ENCODE measurements at places on chromosomes 16 and 17. TPM values are rescaled to one million over a fixed set of nuclear protein-coding genes. Genes with fewer than 3 reads are reported as not detected.

Gene NAGLU
- 35.4 TPM for total RNA-seq

Gene KRT36
- not detected for total RNA-seq

Gene CCDC144A
- total RNA-seq = 4.1 TPM

DNA sequence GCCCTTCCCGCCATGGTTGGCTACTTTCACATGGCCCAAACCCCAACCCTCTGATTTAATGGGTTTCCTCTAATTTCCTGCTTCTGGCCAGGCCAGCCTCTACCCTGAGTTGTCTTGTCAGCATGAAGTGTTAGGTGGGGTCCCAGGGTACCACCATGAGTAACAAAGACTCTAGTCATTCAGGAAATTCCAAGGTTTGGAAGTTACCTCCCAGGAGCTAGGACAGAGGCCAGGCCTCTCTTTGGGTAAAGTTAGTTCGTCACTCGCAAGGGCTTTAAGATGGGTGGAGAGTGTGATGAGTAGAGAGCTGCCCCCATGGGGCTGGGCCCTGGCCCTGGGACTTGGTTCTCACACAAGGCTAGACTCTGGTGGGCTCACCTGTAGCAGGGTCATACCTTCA is 54.6 kb downstream of the PLD6 start:
- H3K36me3 ChIP-seq = no peaks in the 10 kb centered on the region
- H3K27ac ChIP-seq = peak overlapping the region; percentile 62
- no peak for DNase-seq

DNA sequence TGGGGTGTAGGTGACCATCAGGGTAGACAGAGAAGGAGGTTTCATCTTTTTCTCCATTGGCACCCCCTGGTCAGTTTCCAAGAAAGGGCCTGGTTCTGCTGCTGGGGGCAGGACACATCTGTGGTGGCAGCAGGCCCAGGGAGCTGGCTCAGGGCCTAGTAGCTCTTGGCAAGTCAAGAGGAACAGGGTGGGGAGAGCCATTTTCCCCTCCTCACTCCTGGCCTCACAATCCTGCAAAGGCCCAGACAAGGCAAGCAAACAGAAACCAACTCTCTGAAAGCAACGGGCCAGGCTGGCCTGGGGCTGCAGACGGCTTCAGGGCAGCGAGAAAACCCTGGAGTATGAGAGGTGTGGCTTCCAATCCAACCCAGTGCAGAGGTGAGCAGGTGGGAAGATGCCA is 192.9 kb upstream of the DYNLRB2 start:
- H3K27me3 ChIP-seq = no peaks in the 10 kb centered on the region
- H3K27ac ChIP-seq = no peak overlapping the region
- DNase-seq = no peak
- no peaks in the 10 kb centered on the region for H3K36me3 ChIP-seq
- H3K4me1 ChIP-seq = no peaks in the 10 kb centered on the region

- H3K36me3 ChIP-seq = no peaks in the 10 kb centered on the region
- DNase-seq = no peak
- H3K4me1 ChIP-seq = peaks cover 10% of the 10 kb centered on the region
- no peak overlapping the region for H3K4me3 ChIP-seq
- no peak overlapping the region for H3K27ac ChIP-seq
Observed at GRCh38 chr16:2197765-2198164, 1.4 kb upstream of the CASKIN1 start.

GRCh38 chr16:4689091-4689671 is 4.2 kb upstream of the NUDT16L1 start:
- H3K4me3 ChIP-seq = no peak overlapping the region
- H3K27me3 ChIP-seq = no peaks in the 10 kb centered on the region
- H3K27ac ChIP-seq = no peak overlapping the region
- H3K4me1 ChIP-seq = peaks cover 8% of the 10 kb centered on the region
- no peaks in the 10 kb centered on the region for H3K36me3 ChIP-seq

GRCh38 chr16:31078597-31079341 is 4.5 kb downstream of the ZNF646 start:
- H3K4me1 ChIP-seq = peaks cover 11% of the 10 kb centered on the region
- no peak overlapping the region for H3K27ac ChIP-seq
- H3K27me3 ChIP-seq = no peaks in the 10 kb centered on the region
- peaks cover 27% of the 10 kb centered on the region for H3K36me3 ChIP-seq
- no peak overlapping the region for H3K4me3 ChIP-seq
- DNase-seq = no peak

DNA sequence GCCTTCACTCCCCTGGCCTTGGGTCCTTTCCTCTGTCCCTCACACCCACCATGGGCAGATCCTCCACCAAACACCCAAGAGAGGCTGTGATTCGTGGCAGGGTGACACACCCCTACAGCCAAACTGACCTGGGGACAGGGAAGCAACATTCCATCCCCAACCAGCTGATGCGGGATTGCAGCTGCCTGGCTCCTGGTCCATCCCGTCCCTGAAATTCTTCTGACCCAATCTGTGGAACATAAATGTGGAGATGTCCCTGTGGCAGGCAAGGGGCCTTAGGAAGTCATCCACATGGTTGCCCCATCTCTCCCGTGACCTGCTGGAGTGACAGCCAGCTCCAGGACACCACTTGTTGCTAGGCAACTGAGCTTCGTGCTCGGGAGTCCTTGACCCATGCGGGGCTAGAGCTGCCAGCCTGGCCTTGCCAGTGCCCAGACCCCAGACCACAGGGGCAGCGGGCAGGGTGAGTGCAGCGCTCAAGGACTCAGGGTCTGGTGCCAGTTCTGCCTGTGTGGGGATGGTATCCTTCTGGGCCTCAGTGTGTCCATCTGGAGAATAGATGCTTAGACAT is 34.0 kb upstream of the CPNE2 start:
- H3K27me3 ChIP-seq = no peaks in the 10 kb centered on the region
- DNase-seq = no peak
- no peak overlapping the region for H3K27ac ChIP-seq

Data from transverse colon (tissue), 4 donors.